ENCODE measurements at places on chromosomes 13 and 19. TPM values are rescaled to one million over a fixed set of nuclear protein-coding genes. Genes with fewer than 3 reads are reported as not detected.
A peak's percentile ranks its signal among the peaks of the same experiment; 100 is the strongest.

The B3GLCT gene
- 3.0 TPM for total RNA-seq

DNA sequence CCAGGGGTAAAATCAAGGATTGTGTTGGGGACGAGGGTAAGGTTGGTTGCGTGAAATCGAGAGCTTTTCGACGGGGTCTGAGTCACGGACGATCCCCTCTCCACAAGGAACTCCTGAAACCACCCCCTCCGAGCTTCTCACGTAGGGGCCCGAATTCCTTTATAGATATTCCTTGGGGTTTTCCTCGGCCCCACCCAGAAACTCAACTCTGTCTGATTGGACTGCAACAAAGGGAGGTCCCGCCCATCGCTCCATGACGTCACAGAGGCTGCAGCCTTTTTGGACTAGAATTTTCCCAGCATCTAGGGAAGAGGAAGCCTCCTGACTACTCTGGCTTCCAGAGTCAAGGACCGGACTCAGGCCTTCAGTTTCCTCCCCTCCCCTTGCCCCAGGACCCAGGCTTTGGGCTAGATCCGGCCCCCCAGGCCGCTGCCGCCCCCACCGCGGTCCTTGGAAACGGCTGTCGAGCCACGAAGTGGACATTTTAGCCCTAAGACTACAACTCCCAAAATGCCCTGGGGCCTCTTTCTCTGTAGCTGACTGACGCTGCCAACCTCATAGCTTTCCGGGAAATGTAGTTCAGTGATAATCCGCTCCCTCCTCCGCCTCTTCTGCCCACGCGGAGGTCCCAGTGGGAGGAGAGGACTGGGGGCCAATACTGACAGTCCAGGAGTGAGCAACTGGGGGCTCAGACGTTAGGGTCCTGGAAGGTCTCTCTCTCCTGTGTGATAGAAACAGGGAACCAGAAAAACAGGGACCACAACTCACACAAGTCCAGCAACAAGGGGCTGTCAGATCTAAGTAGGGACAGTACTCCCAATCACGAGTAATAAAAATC, at the start of gene IZUMO1:
IZUMO1 (minus strand) TSS at position 172 of the 838 bp plus-strand sequence. CDS start 1,050 bp downstream, outside the sequence.
- peaks cover 4% of the 10 kb centered on the region for H3K4me1 ChIP-seq
- H3K27ac ChIP-seq = peak within 1 kb of the TSS; percentile 52
- peak within 1 kb of the TSS; percentile 34 for H3K4me3 ChIP-seq
- no peaks in the 10 kb centered on the region for H3K27me3 ChIP-seq
- no peak for DNase-seq

- no peaks in the 10 kb centered on the region for H3K36me3 ChIP-seq
- H3K4me3 ChIP-seq = no peak overlapping the region
- H3K4me1 ChIP-seq = peaks cover 45% of the 10 kb centered on the region
- peaks cover 63% of the 10 kb centered on the region for H3K27me3 ChIP-seq
- no peak for DNase-seq
- no peak overlapping the region for H3K27ac ChIP-seq
Measured at GRCh38 chr13:87676254-87677042, 5.3 kb downstream of the SLITRK5 start.

- no peaks in the 10 kb centered on the region for H3K27me3 ChIP-seq
- H3K4me3 ChIP-seq = no peak overlapping the region
- no peak for DNase-seq
- no peaks in the 10 kb centered on the region for H3K4me1 ChIP-seq
- H3K36me3 ChIP-seq = no peaks in the 10 kb centered on the region
Measured at GRCh38 chr13:37995092-37995491, 125.5 kb upstream of the TRPC4 start.

DNA sequence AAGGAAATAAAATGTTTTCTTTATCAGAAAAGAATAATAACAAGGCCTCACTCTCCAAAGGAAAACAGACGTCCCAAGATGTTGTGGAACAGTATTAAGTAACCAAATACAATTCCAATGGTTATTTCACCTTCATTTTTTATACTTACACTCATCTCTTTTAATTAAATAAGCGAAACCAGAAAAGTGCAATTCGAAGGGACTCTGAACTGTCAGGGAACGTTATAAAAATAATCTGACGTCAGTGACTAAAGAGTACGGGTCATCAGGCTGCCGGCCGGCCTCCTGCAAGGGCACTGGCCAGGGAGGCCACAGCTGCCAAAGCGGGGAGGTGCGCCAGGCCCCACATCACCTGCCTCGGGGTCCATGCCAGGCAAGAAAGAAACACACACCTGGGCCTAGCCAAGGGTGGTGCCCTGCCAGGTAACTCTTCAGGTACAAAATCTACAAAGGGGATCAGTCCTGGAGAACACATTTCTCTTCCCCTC, 61.2 kb downstream of the CDADC1 start:
- H3K27me3 ChIP-seq = no peaks in the 10 kb centered on the region
- H3K4me1 ChIP-seq = peaks cover 59% of the 10 kb centered on the region
- H3K4me3 ChIP-seq = no peak overlapping the region
- H3K27ac ChIP-seq = peak overlapping the region; percentile 88
- DNase-seq = no peak

- no peaks in the 10 kb centered on the region for H3K4me1 ChIP-seq
- no peaks in the 10 kb centered on the region for H3K27me3 ChIP-seq
- H3K4me3 ChIP-seq = no peak overlapping the region
- no peak overlapping the region for H3K27ac ChIP-seq
- peaks cover 44% of the 10 kb centered on the region for H3K36me3 ChIP-seq
Measured at GRCh38 chr13:113992276-113993005, 18.6 kb upstream of the C13orf46 start.

- DNase-seq = peak; percentile 87
- H3K4me3 ChIP-seq = no peak overlapping the region
- H3K27me3 ChIP-seq = peaks cover 23% of the 10 kb centered on the region
- peaks cover 14% of the 10 kb centered on the region for H3K36me3 ChIP-seq
- peaks cover 16% of the 10 kb centered on the region for H3K4me1 ChIP-seq
Measured at GRCh38 chr19:1279782-1280341, 4.5 kb downstream of the FAM174C start.

DNA sequence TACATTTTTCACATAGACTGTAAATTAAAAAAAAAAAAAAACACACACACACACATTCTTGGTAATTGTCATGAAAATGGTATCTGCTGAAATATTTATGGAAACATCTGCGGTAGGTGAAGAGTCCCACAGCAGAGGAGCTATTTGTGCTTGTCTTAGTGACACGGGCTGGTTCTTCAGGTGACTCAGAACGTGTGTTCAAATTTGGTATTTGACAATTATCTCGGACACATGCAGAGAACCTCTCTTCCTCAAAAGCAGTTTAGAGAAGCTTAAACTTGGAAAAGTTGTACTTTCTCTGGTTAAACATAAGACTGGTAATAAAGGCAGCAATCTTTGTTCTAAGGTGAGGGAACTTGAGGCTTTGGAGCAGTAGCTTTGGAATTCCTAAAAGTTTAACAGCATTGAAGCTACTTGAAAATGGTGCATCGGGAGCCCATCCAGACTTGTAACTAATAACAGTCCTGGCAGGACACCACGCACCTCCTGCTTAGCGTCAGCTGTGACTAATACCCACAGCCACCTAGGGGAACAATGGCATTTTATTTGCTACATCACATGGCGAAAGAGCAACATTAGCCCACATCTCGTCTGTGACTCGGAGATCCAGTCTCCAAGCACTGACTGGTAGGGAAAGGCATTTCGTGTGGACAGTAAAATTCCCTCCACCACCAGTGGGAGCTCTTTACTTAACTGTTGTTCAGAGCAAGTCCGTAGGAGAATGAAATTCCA, 1505.1 kb upstream of the SLC10A2 start:
- peaks cover 7% of the 10 kb centered on the region for H3K4me1 ChIP-seq
- peak overlapping the region; percentile 45 for H3K27ac ChIP-seq
- H3K36me3 ChIP-seq = no peaks in the 10 kb centered on the region
- H3K27me3 ChIP-seq = no peaks in the 10 kb centered on the region
- H3K4me3 ChIP-seq = no peak overlapping the region

DNA sequence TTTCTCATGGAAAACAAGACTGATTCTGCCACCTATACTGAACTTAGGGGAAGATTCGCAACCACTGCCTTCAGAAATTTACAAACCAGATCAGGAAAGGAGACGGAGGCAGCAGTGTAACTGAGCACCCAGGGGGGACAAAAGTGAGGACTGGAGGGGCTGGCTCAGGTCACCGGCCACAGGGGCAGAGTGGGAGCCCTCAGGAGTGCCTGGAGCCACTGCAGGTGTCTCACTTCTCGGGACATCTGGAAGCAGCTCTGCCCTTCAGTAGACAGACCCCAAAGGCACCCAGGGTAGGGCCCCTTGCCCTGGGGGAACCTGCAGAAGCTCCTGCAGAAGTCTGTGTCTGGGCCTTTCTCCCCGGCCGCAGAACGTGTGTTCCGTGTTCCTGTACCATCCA, 5.8 kb downstream of the ARHGEF7 start:
- H3K4me1 ChIP-seq = peaks cover 27% of the 10 kb centered on the region
- no peak overlapping the region for H3K27ac ChIP-seq
- DNase-seq = no peak
- H3K36me3 ChIP-seq = no peaks in the 10 kb centered on the region

GRCh38 chr13:81395368-81395767, 1054.4 kb upstream of the SPRY2 start:
- H3K4me1 ChIP-seq = peaks cover 3% of the 10 kb centered on the region
- H3K27me3 ChIP-seq = no peaks in the 10 kb centered on the region
